Fibroblast of lung (primary cell): ENCODE measurements at places on chromosomes 11 and 22. TPM values are rescaled to one million over a fixed set of nuclear protein-coding genes. Genes with fewer than 3 reads are reported as not detected.

The PRG3 gene
- total RNA-seq, result not detected in 2 replicates

The BAIAP2L2 gene
- 0.26 and 0.83 TPM in 2 replicates for total RNA-seq

The VSIG10L2 gene
- total RNA-seq, result not detected in 2 replicates

The VPREB1 gene
- not detected in 2 replicates for total RNA-seq

The TAGLN gene
- total RNA-seq, result 608 and 824 TPM in 2 replicates

The SYCE3 gene
- 0.33 TPM in 1 of 2 replicates, not detected in the other for total RNA-seq

The DEUP1 gene
- under 0.01 TPM in 1 of 2 replicates, not detected in the other for total RNA-seq

The SCO2 gene
- 3.1 and 3.6 TPM in 2 replicates for total RNA-seq

The MICALL1 gene
- 17.2 and 17.7 TPM in 2 replicates for total RNA-seq

The NXF1 gene
- total RNA-seq, result 14.9 and 17.2 TPM in 2 replicates

The HIPK3 gene
- total RNA-seq, result 89.8 and 119 TPM in 2 replicates

The MS4A10 gene
- total RNA-seq, result not detected in 2 replicates

The MMP3 gene
- total RNA-seq, result 1.8 and 47.1 TPM in 2 replicates

The MPEG1 gene
- not detected in 2 replicates for total RNA-seq

The PATE3 gene
- total RNA-seq, result not detected in 2 replicates

The BARX2 gene
- not detected in 2 replicates for total RNA-seq

The OR56A1 gene
- total RNA-seq, result not detected in 2 replicates

The MPZL3 gene
- total RNA-seq, result 0.26 and 0.33 TPM in 2 replicates

The DAGLA gene
- 1.3 and 2.0 TPM in 2 replicates for total RNA-seq

The LDHAL6A gene
- not detected in 2 replicates for total RNA-seq

The CXCR5 gene
- not detected in 2 replicates for total RNA-seq

The OR52I2 gene
- not detected in 2 replicates for total RNA-seq

The NLRP14 gene
- total RNA-seq, result under 0.01 and 0.17 TPM in 2 replicates

The HEPHL1 gene
- total RNA-seq, result not detected in 2 replicates

The SAA2 gene
- total RNA-seq, result not detected in 2 replicates

The CYP2D6 gene
- total RNA-seq, result 0.26 and 0.33 TPM in 2 replicates

The LGR4 gene
- 2.8 and 6.4 TPM in 2 replicates for total RNA-seq

The NECTIN1 gene
- total RNA-seq, result 2.8 and 3.3 TPM in 2 replicates

The OR8A1 gene
- total RNA-seq, result not detected in 2 replicates

The SLC6A5 gene
- not detected in 2 replicates for total RNA-seq

The APOBEC3C gene
- 9.5 and 19.2 TPM in 2 replicates for total RNA-seq

The PRR5 gene
- total RNA-seq, result 6.7 and 8.6 TPM in 2 replicates

The GDPD4 gene
- total RNA-seq, result not detected in 2 replicates

The OR52I1 gene
- not detected in 2 replicates for total RNA-seq

The SGSM1 gene
- under 0.01 TPM in 1 of 2 replicates, not detected in the other for total RNA-seq

The ARAP1 gene
- 97.3 and 113 TPM in 2 replicates for total RNA-seq

The GSTT2B gene
- 0.26 and 9.9 TPM in 2 replicates for total RNA-seq

The TMEM191C gene
- 0.51 and 2.6 TPM in 2 replicates for total RNA-seq

The MFRP gene
- total RNA-seq, result not detected in 2 replicates

The SLC22A12 gene
- total RNA-seq, result not detected in 2 replicates

The C22orf15 gene
- total RNA-seq, result 2.5 and 3.9 TPM in 2 replicates

The NRIP3 gene
- 4.1 and 8.8 TPM in 2 replicates for total RNA-seq

The LMO2 gene
- total RNA-seq, result 0.17 and 0.51 TPM in 2 replicates

The SLC7A4 gene
- 0.26 and 0.83 TPM in 2 replicates for total RNA-seq

The LRRN4CL gene
- total RNA-seq, result 13.4 and 31.5 TPM in 2 replicates

The OR4D5 gene
- not detected in 2 replicates for total RNA-seq

The OR8B8 gene
- not detected in 2 replicates for total RNA-seq

The OTOG gene
- not detected in 2 replicates for total RNA-seq

The OSBP gene
- total RNA-seq, result 29.5 and 44.1 TPM in 2 replicates
